ENCODE measurements at places on chromosomes 3 and 15. TPM values are rescaled to one million over a fixed set of nuclear protein-coding genes. Genes with fewer than 3 reads are reported as not detected.

Gene GPR149
- not detected for total RNA-seq

Gene AMT
- 0.71 TPM for total RNA-seq

Gene CFAP100
- not detected for total RNA-seq

Gene ISL2
- total RNA-seq = 0.37 TPM

Gene LTK
- total RNA-seq = not detected

Gene HIGD2B
- not detected for total RNA-seq

Gene HCLS1
- 7.2 TPM for total RNA-seq

Gene NUP210
- not detected for total RNA-seq

Gene LTF
- 0.14 TPM for total RNA-seq

Gene HHLA2
- total RNA-seq = not detected

Gene SNAPC5
- 31.4 TPM for total RNA-seq

Gene STAB1
- 0.57 TPM for total RNA-seq

Gene LRRC49
- 12.9 TPM for total RNA-seq

Gene NBEAL2
- total RNA-seq = 1.4 TPM

Gene IL12A
- total RNA-seq = 0.43 TPM

Gene DNAH1
- 1.7 TPM for total RNA-seq

Gene CDHR4
- total RNA-seq = under 0.01 TPM

Gene A4GNT
- total RNA-seq = not detected

Gene GCHFR
- 3.2 TPM for total RNA-seq

Gene TGM4
- not detected for total RNA-seq

Gene CFAP92
- total RNA-seq = 1.1 TPM

Gene CLDN18
- not detected for total RNA-seq

Gene LMAN1L
- total RNA-seq = not detected

Gene RAD51
- total RNA-seq = 1.6 TPM

Gene ROPN1
- total RNA-seq = not detected

Gene MAGEF1
- 20.6 TPM for total RNA-seq

Gene LRRC28
- 14.5 TPM for total RNA-seq

Gene USP50
- 0.28 TPM for total RNA-seq

Gene HRH1
- total RNA-seq = 37.0 TPM

Gene C15orf62
- total RNA-seq = not detected

Gene MINAR1
- total RNA-seq = 0.57 TPM

Gene ITPKA
- 0.92 TPM for total RNA-seq

Data from smooth muscle cell of bladder (primary cell).